ENCODE measurements at places on chromosomes 4 and X.

DNA sequence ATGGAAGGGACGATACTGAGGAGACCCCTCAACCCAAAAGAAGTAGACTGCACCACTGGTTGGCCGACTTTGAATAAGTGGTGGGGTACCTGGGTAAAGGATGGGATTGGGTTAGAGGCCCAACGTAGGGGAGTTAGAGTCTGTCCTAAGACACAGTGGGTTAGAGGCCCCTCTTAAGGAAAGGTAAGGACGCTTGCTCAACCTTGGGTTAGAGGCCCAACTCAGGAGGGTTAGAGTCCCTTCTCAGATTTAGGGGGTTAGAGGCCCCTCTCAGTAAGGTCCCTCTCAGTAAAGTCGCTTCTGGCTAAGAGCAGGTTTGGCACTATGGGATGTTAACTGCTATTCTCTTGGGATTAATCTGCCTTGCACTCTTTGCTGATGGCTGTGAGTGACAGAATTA, 81.3 kb downstream of the ACOX3 start:
- no peak for DNase-seq

- DNase-seq = no peak
These were observed 19.6 kb downstream of the TMEM175 start for GRCh38 chr4:951594-952468.

DNA sequence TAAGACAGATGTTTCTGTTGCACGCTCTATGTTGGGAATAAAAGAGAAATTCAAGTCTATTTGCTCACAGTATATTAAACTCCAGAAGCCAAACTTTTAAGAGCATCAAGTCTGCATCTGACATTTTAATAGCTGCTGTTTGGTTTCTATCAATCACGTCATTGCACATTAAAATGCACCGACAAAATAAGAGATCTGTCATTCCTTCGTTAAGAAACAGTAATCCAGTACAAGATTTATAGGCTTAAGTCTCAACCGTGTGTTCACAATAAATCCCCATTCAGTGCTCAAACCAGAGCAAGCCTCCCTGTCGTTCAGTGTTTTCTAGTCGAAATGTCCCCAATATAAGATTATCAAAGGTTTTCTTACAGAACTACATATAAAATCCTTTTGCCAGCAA, 89.0 kb upstream of the BMPR1B start:
- DNase-seq = no peak

DNA sequence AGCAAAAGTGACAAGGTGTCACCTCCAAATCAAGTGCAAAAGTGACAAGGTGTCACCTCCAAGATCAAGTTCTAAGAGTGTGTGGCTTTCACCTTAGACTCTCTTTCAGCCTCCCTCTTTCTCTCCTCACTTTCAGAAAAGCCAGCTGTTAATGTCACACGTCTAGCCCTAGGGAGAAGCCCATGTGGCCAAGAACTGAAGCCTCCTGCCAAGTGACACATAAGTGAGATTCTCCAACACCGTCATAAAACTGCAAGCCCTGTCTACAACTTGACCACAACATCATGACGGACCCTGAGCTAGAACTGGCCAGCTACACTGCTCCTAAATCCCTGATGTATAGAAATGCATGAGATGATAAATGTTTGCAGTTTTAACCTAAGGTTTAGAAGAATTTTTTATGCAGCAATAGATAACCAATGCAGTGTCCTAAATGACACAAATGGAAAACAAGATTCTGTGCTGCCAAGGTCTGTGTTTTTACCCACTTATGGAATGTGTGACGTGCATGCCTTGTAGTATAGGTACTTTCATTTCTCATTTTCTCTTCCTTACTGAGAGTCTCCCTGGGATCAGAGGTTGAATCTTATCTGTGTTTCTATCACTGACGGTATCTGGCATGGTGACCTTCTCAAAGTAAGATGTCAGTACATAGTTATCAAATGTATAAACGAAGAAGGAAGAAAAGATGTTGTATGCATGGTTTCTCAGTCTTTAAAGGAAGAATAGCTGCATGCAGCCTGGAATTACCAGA, 25.0 kb downstream of the NLGN4X start:
- no peak for DNase-seq

- no peak for DNase-seq
These were observed 85.4 kb downstream of the INTS6L start for GRCh38 chrX:135605906-135606305.

DNA sequence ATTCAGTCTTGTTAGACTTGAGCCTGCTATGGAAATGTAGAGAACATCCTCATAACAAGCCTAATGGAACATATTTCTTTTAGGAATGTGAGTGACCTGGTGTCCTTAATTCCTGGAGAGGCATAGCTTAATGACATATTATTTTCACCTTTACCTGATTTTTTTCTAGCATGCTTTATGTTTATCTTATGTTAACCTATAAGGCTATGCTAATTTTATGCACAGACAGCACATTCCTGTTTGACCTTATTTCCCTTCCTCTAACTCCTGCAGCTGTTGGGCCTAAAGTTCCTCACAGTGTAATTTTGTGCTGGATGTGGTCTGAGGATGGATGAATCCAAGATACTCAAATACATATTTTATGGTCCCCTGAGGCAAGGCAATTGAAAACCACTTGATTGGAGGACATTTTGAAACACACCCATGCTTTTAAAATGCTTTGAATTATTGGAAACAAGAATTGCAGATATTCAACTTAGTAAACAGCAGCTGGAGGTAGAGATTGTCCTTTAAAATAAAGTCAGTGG, 111.5 kb downstream of the LARP7 start:
- DNase-seq = no peak

DNA sequence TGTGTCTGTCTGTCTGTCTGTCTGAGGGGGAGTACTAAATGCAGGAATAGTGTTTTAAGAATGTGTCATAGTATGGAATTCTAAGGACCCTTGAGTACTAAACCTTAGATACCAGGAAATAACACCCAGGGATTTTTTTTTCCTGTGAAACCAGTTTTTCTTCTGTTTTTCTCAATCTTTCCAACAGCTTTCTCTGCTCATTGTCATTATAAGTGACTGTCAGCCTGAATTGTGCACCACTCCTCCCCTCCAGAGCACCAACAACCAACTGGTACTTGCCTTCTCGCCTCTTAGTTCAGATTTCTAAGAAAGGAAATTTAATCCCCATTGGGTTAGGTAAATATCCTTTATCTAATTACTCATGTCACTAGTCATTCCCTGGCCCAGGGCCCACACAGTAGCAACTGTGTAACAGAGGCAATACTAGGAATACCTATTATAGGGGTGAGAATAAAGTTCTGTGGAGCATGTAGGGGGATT, 320.6 kb downstream of the ADGRL3 start:
- DNase-seq = no peak

DNA sequence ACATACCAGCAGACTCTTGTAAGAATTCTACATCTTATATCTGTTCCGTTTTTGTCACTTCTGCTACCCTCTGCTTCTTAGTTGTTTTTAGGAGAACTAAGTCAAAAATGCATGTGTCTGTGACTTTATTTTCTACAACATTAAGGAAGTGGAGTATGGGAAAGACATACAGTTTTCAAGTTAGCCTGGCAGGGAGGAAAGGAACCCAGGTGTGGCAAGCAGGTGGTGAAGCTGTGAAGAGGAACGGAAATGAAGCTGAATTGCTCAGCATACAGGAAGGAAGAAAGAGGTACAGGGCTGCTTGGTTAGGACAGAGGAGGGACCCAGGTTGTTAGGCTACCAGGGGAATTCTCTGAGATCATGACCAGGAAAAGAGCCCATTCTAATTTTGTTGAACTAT, 9.4 kb downstream of the GPRIN3 start:
- no peak for DNase-seq

- no peak for DNase-seq
These were observed 28.5 kb downstream of the PJA1 start for GRCh38 chrX:69136546-69137331.

DNA sequence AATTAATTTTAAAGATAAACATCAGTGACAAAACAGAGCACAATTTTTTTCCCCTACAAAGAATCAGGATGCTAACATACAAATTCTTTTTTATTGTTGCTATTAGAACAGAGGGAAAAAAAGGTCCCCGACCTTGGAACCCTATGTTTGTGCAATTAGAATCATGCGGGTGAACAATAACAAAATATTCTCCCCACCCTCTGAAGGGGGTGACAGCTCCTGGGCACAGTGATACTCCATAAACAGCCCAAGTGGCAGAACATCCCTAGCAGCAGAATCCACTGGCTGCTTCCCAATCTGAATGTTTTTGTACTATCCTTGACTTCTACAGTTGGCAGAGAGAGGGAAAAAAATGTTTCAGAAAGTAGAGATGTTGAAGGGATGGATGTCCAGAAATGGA, 87.7 kb upstream of the TLL1 start:
- no peak for DNase-seq

DNA sequence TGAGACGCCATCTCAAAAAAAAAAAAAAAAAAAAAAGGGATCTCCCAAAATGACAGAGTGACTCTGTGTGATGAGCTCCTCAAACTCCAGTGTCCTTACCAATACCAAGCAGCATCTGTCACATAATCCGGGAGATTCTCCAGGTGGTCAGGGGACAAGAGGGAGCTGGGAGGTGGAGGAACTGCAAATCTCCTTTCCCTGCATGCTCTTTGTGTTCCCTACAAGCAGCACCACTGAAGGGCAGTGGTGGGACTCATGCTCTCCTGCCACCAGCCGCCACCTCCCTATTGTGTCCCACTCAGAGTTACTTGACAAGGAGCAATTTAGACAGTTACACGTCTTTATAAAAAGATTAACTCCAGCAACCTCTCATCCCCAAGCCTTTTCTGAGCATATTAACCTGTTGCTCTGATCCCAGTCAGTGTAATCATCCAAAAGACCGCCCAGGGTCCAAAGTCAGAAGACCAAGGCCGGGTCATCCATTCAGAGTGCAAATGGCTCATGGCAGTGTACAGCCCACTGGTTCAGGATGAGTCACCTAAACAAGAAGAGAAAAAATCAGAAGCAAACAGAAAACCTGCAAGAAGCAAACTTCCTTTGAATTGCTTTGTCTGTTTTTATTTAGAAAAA, 23.6 kb downstream of the MGST2 start:
- no peak for DNase-seq

- DNase-seq = no peak
These were observed 64.9 kb downstream of the POLR2B start for GRCh38 chr4:57043347-57044251.

GRCh38 chrX:154734061-154734781, 16.7 kb downstream of the GAB3 start:
- peak; percentile 46 for DNase-seq

- no peak for DNase-seq
These were observed 2.8 kb downstream of the SFRP2 start for GRCh38 chr4:153785910-153786721.

DNA sequence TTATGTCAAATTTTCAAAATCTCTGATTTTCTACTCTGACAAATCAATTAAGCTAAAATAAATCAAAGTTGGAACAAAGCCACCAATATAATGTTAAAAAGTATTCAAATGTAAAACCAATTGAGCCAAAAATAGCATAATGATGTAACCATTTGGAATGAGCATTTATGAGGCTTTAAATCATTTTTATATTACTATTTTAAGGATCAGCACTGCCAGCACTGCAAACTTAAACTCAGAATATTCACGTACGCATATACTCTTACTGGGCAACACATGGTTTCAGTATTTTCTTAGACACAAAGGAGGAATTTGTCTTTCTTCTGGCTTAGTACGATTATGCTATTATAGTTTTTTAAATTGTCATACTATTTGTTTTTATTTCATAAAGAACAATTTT, 52.2 kb downstream of the AFAP1 start:
- DNase-seq = no peak

DNA sequence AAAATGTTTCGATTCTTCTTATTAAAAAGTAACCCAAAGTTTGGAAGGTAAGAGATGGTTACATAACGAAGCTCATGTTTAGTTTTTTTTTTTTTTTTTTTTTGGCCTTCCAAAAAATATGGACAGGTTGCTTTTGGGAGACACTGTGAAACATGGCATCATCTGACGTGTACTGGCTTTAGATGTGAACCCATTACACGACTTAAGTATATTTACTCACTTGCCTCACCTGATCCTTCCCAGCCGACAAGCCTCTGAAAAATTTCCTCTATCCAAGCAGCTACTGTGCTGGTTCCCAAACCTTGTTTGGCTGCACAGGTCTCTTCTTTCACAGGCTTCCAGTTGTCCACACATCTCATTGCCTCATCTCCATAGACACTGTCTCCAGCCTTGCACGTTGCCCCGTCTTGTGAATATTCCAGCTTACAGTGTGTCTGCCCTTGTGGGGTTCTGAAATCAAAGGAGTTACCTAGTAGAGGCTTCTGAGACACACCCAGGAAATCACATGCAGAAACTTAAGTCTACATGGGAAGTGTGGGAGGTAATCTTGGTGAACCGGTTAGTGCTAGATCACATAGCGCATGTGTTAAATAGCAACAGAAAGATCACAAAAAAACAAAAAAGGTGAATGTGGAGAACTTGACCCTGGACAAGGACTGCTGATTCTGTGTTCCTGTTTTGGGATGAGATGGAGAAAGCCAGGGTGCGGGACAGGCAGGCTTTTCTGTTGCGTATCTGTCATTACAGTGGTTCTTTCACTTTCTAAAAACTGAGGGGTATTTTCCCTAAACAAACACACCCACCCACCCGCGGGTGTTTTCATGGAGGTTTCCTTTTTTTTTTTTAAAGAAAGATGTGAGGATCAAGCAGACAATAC, 328.6 kb downstream of the ARHGAP10 start:
- no peak for DNase-seq

DNA sequence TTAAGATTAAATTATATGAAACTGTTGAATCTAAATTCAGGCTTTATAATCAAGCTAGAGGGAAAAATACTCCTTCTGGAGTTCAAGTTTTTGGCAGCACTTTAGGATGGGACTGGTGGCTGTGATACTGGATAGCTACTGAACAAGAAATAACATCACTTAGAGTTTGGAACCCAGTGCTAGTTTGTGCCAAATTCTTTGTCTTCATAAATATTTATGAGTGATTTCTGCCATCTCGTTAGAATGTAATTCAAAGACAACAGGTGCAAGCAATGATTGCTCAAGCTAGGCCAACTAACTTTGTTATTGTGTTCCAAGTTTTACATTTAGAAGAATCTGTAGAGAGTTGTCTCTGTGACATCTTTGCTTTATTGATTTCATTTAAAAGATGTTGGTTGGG, 417.9 kb downstream of the FAT4 start:
- no peak for DNase-seq

DNA sequence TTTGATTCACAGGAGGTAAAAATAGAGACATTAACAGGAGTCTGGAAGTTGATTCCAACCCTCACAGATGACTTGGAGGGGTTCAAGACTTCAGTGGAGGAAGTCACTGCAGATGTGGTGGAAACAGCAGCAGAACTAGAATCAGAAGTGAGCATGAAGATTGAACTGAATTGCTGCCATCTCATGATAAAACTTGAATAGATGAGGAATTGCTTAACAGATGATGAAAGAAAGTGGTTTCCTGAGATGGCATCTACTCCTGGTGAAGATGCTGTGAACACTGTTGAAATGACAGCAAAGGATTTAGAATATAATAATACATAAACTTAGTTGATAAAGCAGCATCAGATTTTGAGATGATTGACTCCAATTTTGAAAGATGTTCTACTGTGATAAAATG, 76.5 kb downstream of the RELL1 start:
- DNase-seq = no peak

- DNase-seq = no peak
These were observed 108.0 kb upstream of the PBDC1 start for GRCh38 chrX:76064825-76065224.

All from NK-92 treated with Interleukin-12 subunit alpha and Interleukin-12 subunit beta, amount 100 ng/mL, for 24 hours (cell line).